ENCODE measurements at places on chromosomes 11 and 22. TPM values are rescaled to one million over a fixed set of nuclear protein-coding genes. Genes with fewer than 3 reads are reported as not detected.

Gene CCDC87
- 0.26 TPM for total RNA-seq

Gene CHADL
- total RNA-seq: 4.0 TPM

GRCh38 chr11:80773919-80774318 is 1333.1 kb upstream of the TENM4 start:
- no peak for DNase-seq

- DNase-seq: no peak
Measured at GRCh38 chr22:49582181-49582580, 245.5 kb downstream of the BRD1 start.

- peak; percentile 39 for DNase-seq
Measured at GRCh38 chr11:44243086-44243485, 66.9 kb downstream of the ALX4 start.

- DNase-seq: no peak
Measured at GRCh38 chr11:61963282-61964057, 4.0 kb downstream of the FTH1 start.
